ENCODE measurements at places on chromosomes 4 and X. TPM values are rescaled to one million over a fixed set of nuclear protein-coding genes. Genes with fewer than 3 reads are reported as not detected.

GRCh38 chrX:53313728-53314105, 32.3 kb upstream of the IQSEC2 start:
- no peak for DNase-seq

PLAC8 gene
- 0.57 TPM for total RNA-seq

GRCh38 chrX:19094654-19095053, 27.6 kb downstream of the ADGRG2 start:
- no peak for DNase-seq

DNA sequence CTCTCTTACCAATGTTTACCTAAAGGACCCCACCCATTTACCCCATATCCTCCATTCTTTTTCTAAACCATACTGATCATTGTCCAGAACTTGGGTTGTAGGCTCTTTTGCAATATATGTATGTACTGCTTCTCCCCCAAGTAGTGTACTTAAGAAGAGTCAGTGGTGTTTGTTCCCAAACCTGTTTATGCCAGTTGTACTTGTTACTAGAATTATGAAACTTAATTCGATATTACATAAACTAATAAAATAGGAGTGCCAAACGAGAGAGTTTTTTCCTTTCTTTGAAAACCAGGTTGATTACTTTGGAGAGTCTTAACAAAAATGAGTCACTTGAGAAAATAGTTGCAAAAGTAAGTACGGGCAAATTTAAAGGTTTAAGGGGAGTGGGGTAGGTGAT, 96.3 kb downstream of the GEMIN8 start:
- DNase-seq: no peak

TMEM255A gene
- 0.70 TPM for total RNA-seq

GRCh38 chr4:70714079-70714887, 7.5 kb upstream of the RUFY3 start:
- no peak for DNase-seq

GRCh38 chr4:100294356-100294755, 104.1 kb upstream of the DDIT4L start:
- DNase-seq: no peak

PRRG3 gene
- 2.9 TPM for total RNA-seq

DNA sequence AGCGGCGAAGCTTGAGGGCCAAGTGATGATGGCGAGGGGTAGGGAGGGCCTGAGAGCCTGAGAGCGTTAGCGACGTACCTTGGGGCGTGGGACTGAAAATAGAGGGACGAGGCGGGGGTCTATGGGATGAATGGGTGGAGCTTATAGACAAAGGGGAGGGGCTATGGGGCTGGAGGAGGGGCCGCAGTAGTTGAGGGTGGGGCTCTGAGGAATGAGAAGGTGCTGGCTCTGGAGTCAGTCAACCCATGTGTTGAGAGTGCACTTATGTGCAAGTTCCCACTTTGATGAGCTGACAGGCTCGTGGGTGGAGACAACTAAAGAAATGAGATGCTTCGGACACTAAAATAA, 488 bp downstream of the TBC1D25 start:
- DNase-seq: no peak

VEGFD gene
- 0.43 TPM for total RNA-seq

DNA sequence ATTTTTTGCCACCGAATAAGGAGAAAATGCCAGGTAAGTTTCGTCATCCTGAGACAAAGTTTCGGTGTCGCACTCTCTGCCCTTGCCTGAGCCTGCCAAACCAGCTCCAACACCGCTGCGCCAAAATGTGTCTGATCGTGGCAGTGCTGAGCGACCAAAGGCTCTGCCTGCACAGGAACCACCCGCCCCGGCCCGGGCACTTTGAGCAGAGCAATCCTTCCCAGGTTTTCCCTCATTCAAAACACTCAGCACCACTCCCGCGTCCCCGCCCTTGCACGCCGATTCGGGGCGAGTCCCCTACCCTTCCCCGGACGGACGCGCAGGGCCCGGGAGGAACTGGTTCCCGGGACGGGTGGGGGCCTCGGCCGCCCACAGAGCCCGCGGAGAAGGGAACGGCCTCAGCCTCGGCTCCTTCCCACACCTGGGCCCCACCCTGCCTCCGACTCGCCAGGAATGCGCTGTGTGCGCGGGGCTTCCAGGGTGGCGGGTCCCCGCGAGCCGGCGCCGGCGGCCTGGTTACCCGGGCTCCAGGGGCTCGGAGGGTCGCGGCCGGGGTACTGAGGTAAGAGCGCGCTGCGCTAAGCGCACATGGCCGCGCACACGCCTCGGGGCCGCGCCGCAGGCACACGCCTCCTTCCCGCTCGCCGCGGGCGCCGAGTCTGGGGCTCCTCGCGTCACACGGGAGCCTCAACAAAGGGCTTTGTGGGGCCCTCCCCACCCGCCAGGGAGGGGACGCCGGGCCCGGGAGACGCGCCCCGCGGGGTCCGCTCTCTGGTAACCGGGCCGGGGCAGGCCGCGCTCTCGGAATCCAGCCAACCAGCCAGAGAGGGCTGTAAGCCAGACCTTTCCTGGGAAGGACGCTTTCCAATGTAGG, at the start of gene C4orf36:
C4orf36 (minus strand) TSS at position 661 of the 874 bp plus-strand sequence. CDS start 902 bp downstream, outside the sequence.
- peak; percentile 59 for DNase-seq

DNA sequence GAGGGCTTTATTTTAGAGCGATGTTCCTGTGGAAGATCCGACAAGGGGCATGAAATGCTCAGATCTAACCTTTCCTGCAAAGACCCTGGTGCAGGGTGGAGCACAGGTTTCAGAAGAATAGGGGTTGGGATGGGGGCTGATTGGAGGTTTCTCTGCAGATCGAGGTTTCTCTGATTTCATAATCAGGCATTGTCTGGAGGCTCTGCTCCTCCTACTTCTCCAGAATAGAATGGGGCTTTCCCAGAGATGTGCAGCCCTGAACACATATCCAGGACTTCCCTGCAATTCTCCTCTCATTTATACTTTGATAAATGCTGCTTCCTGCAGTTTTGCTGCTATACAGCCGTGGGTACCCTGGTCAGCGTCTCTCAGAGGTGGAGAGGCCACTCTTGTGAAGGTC, 397.6 kb upstream of the BOD1L1 start:
- no peak for DNase-seq

PF4V1 gene
- total RNA-seq: not detected

GPRASP1 gene
- 5.6 TPM for total RNA-seq

- no peak for DNase-seq
Observed at GRCh38 chr4:59960143-59960542, 1240.0 kb upstream of the ADGRL3 start.

DNA sequence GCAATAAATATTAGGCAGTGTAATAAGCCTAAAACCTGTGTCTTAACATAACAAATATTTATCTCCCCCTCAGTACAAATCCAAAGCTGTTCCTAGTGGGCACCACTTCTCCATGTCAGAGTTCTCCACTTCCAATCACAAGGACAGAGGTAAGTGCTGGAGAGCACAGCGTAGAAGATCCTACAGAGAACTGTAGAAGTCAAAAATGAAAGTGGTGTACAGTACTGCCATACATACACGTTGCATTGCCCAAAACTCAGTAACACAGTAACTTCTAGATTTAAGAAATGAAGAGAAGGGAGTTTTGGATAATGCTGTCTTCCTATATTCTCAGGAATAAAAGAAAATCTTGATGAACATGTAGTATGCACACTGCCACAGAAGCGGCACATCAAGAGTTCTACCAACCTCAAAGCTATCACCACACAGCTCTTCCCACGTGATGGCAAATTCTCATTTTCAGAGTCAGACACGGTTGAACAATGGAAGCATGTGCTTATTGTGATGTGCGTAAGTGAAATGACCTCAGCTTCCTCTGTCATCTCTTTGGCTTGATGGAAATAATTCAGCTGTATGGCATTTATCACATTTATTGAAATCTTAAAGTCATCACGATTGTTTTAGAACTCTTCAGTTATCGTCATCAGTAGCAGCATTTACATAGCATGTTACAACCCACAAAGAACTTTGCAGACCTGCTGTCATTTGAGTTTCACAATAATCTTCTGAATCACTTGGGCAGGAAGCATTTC, 27.1 kb upstream of the SPANXN4 start:
- no peak for DNase-seq

GRCh38 chr4:84286048-84286447, 213.0 kb downstream of the NKX6-1 start:
- no peak for DNase-seq

DNA sequence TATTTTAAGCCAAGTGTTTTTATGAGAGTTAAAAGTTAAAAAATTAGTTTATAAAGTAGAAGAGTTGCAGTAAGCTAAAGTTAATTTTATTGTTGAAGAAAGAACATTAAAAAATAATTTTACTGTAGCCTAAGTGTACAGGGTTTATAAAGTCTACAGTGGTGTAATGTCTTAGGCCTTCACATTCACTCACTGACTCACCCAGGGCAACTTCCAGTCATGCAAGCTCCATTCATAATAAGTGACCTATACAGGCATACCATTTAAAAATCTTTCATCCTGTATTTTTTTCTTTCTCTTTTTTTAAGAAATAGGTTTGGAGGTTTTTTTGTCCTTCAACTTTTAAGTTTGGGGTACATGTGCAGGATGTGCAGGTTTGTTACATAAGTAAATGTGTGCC, 87.9 kb upstream of the NR3C2 start:
- DNase-seq: no peak

ATOH1 gene
- not detected for total RNA-seq

CENPU gene
- 85.3 TPM for total RNA-seq

PHOX2B gene
- total RNA-seq: 28.4 TPM

DNA sequence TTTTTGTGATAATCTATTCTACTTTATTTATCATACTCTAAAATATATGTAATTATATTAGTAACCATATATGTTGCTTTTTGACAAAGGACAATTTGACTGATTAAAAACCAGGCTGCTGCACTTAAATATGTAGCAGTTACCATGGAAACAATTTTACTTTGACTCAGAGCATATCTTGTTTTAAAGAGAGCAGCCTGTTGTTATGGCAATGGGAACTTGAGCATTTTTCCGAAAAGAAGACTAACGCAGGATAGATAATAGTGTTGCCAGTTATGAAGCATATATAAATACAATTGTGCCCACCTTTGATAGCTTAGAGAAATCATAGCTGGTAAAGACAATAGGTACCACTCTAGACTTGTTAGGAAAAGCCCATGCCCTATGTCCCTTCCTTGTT, 283.0 kb downstream of the GASK1B start:
- no peak for DNase-seq

DNA sequence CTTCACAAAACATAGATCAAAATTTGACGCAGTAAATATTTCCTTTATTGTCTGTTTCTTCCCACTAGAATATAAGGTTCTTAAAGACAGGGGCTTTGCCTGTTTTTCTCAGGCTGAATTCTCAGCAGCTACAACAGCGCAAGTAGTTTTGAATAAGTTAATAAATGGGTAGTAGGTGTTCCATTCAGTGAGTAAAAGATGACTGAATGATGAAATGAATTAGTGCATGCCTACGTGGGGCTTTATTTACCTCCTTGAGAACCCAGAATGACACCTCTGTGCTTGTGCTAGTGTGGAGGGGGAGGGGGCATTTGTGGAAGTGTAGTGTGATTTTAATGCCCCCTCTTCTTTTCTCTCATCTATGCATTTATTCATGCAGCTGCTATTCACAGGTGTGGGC, 278.9 kb downstream of the FBXW7 start:
- no peak for DNase-seq

- DNase-seq: no peak
Observed at GRCh38 chrX:56812515-56813105, 83.6 kb downstream of the NBDY start.

DNA sequence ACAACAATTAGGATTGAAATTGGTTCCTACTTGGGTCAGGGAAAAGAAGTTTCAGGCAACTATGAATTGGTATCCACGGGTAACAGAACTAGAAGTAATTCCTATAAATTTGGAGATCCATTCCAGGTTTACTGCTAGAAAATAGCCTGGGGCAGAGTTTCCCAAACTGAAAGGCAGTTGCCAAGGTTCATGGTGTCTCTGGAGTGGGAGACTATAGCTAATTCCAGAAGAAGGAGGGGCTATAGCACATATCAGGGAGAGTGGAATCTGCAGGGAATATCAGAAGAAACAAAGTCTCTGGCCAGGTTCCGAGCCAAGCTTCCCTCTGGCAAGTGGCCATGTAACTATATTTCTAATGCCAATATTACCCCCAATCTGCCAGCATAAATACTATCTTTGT, 166.3 kb downstream of the GALNTL6 start:
- no peak for DNase-seq

DNA sequence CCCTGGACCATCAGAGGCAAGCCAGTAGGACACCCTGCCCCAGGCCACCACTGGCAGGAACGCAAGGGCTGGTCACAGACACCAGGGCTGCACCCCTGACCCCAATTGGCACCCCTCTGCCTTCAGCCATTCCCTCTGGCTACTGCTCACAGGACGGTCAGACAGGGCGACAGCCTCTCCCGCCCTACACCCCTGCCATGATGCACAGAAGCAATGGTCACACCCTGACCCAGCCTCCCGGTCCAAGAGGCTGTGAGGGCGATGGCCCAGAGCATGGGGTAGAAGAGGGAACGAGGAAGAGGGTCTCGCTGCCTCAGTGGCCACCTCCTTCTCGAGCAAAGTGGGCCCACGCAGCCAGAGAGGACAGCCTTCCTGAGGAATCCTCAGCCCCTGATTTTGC, 143.5 kb downstream of the SOWAHB start:
- no peak for DNase-seq

DUX4 gene
- total RNA-seq: not detected

ANOS1 gene
- total RNA-seq: 18.8 TPM

- DNase-seq: no peak
Observed at GRCh38 chr4:110597582-110597981, 25.3 kb downstream of the PITX2 start.

C1QTNF7 gene
- total RNA-seq: not detected

- DNase-seq: no peak
Observed at GRCh38 chr4:183326853-183327252, 4.6 kb upstream of the CLDN24 start.

Data from neural crest cell (in vitro differentiated cells).